ENCODE measurements at places on chromosomes 1 and 21.

- no peaks in the 10 kb centered on the region for H3K36me3 ChIP-seq
- DNase-seq, result no peak
- H3K4me1 ChIP-seq, result peaks cover 7% of the 10 kb centered on the region
Observed at GRCh38 chr1:228164561-228165371, 838 bp upstream of the IBA57 start.

DNA sequence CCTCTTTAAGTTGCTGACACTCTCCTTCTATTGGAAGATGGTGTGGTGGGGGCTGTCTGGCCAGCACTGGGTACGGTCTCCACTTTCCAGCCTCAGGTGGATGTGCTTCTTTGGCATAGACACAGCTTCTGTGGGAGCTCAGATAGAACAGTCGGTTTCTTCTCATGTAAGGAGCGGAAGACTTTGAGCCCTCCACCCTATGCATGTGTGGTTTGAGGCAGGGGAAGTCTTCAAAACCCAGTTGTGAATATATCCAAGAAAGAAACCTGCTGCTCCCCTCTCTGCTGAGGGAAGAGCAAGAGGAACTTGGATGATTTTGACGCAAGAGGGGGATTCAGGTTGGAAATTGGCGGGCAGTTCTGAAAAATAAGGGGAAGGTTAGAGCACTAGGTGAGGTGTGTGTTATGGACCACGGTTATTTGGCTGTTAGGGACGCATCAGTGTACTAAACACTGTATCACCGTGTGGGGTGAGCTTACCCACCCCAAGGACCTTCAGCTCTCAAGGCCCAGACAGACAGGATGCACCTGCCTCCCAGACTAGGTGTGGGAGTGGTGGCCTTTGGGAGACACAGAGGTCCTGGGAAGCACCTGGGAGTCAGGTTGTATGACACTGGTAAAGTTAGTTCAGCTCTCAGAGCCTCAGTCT is 36.2 kb downstream of the IL6R start:
- no peak overlapping the region for H3K4me3 ChIP-seq
- no peaks in the 10 kb centered on the region for H3K36me3 ChIP-seq
- H3K27ac ChIP-seq, result no peak overlapping the region
- H3K27me3 ChIP-seq, result no peaks in the 10 kb centered on the region
- DNase-seq, result no peak

- H3K27ac ChIP-seq, result no peak overlapping the region
- no peak overlapping the region for H3K4me3 ChIP-seq
- no peak for DNase-seq
- peaks cover 2% of the 10 kb centered on the region for H3K36me3 ChIP-seq
- no peaks in the 10 kb centered on the region for H3K27me3 ChIP-seq
- H3K4me1 ChIP-seq, result peaks cover 3% of the 10 kb centered on the region
Observed at GRCh38 chr1:88730132-88730675, 46.1 kb downstream of the PKN2 start.

- no peak for DNase-seq
- H3K4me3 ChIP-seq, result no peak overlapping the region
- H3K4me1 ChIP-seq, result no peaks in the 10 kb centered on the region
- no peak overlapping the region for H3K27ac ChIP-seq
Observed at GRCh38 chr21:41068967-41069642, 98.9 kb upstream of the BACE2 start.

DNA sequence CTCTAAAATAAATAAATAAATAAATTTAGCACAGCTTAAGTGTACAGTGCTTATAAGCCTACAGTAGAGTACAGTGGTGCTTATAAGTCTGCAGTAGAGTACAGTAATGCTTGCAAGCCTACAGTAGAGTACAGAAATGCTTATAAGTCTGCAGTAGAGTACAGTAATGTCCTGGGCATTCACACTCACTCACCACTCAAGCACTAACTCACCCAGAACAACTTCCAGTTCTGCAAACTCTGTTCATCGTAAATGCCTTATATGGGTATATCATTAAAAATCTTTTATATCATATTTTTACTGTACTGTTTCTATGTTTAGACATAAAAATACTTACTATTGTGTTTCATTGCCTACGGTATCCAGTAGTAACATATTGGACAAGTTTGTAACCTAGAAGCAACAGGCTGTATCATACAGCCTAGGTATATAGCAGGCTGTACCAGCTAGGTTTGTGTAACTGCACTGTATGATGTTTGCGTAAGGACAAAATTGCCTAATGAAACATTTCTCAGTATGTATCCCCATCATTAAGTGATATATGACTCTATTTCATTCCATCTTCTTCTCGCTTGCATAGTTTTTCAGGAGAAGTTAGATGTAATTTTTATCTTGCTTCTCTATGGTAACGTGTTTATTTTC is 14.0 kb upstream of the S100B start:
- no peaks in the 10 kb centered on the region for H3K36me3 ChIP-seq
- no peaks in the 10 kb centered on the region for H3K27me3 ChIP-seq
- H3K4me3 ChIP-seq, result no peak overlapping the region
- H3K27ac ChIP-seq, result no peak overlapping the region
- H3K4me1 ChIP-seq, result peaks cover 7% of the 10 kb centered on the region
- no peak for DNase-seq

DNA sequence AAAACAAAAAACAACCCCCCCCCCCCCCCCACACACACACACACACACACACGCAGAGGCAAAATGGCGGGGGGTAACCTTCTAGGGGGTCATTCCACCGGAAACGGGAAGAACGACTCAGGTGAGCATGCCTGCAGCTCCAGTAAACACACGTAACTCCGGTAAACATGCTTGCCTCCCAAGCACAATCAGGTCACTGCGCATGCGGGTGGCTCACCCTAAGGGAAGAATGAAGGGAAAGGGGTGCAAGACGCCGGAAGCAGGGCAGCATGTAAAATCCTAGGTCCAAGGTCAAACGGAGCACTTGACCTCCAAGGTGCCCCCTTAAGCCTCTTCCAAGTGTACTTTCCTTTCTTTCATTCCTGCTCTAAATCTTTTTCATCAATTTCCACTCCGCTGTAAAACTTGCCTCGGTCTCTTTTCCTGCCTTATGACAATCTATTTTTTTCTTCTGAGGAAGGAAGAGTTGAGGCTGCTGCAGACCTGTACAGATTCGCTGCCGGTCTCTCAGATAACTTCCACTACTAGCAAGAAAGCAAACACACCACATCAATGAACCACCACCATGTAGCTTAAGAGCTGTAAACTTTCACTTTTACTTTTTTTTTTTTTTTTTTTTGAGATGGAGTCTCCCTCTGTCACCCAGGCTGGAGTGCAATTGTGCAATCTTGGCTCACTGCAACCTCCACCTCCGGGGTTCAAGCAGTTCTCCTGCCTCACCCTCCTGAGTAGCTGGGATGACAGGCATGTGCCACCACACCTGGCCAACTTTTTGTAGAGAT is 21.0 kb upstream of the CBR3 start:
- H3K4me1 ChIP-seq, result peaks cover 7% of the 10 kb centered on the region
- no peaks in the 10 kb centered on the region for H3K27me3 ChIP-seq
- no peak overlapping the region for H3K27ac ChIP-seq
- no peak for DNase-seq

DNA sequence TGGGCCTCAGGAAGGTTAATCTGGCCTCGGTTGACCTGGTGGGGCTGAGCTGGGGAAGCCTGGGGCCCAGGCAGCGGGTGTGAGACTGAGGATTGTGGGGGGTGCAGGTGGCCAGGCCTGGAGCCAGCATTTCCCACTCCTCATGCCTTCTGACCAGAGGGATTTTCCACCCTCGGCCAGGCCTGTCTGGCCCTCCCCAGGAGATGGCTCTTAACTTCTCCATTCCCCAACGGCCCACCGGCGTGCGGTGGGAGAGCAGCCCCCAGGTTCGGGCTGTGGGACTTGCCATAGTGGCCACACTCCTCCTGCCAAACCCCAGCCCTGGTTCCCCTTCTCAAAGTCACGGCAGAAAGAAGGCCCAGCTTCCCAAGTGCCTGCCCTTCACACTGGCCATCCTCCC is 126.5 kb upstream of the RUNX3 start:
- peaks cover 5% of the 10 kb centered on the region for H3K27me3 ChIP-seq
- H3K4me3 ChIP-seq, result no peak overlapping the region
- DNase-seq, result no peak
- H3K36me3 ChIP-seq, result no peaks in the 10 kb centered on the region
- no peaks in the 10 kb centered on the region for H3K4me1 ChIP-seq

DNA sequence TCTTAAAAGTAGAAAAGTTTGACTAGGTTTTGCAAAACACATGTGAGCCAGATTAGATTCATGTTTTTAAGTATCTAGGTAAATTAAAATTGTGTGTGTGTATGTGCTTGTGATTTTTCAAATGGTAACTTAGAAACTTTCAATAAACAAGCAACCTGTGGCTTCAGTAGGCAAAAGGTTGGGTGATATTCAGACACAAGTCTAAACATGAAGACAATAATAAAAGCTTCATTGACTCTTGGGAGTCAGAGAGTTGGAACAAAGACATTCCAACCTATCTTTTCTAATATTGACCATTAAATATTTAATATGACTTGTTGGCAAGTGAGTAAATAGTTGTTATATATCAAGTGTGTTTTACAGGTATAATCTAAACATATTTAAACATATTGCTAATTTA is 1049.6 kb upstream of the ADGRL4 start:
- no peak for DNase-seq
- no peak overlapping the region for H3K4me3 ChIP-seq
- H3K27ac ChIP-seq, result no peak overlapping the region

DNA sequence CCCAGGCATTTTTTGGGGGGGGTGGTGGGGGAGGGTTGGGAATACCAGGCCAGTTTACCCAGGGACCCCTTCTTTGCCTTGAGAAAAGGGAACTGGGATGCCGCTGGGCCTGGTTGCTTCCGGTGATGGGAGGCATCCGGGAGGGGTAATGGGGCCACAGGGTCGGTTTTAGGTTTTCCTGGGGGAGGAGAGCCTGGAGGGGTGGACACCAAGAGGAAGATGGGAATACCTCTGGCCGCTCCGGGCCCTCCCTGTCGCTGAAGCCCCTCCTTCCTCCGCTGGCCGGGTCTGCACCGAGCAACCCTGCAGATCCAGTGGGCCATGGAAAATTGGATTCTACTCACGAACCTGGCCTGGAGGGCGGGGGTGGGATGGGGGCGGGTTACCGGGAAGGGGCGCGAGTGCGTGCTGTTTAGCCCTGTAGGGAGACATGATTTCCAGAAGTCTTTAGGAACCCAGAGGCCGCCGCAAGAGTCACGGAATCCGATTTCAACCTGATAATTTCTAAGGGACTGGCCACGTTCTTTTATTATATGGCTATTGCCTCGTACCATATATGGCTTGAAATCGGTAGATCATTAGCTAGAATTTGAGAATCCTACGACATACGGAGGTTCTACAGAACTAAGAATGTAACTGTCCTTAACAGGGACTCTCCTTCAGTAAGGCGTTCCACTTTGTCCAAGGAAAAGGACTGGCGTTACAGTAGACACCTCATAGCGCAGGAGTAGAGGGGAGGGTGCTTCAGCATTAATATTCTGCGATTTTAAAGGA is 749 bp downstream of the AKIRIN1 start:
- peak overlapping the region; percentile 100 for H3K4me3 ChIP-seq
- H3K27ac ChIP-seq, result peak overlapping the region; percentile 55
- H3K4me1 ChIP-seq, result no peaks in the 10 kb centered on the region
- no peak for DNase-seq
- H3K36me3 ChIP-seq, result peaks cover 11% of the 10 kb centered on the region

DNA sequence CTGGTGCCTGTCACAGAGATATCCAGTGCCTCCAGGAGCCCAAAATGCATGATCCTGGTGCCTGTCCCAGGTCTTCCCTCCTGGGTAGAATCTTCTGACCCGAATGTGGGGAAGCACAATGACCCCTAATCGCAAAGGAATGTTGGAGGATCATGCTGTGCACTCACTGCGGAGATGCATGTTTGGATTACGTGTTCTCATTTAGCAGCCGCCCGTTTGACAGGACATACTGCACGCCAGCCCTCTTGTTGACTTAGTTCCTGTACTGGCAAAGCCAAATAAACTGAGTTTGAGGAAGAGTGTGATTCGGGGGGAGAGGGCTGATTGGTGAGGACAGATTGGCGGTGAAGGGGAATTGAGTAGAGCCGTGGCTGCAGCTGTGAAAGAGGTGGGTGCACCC is 85.9 kb upstream of the SIM2 start:
- no peak for DNase-seq
- peaks cover 4% of the 10 kb centered on the region for H3K27me3 ChIP-seq
- no peaks in the 10 kb centered on the region for H3K36me3 ChIP-seq
- H3K4me3 ChIP-seq, result no peak overlapping the region

- no peak for DNase-seq
- H3K27ac ChIP-seq, result no peak overlapping the region
- no peaks in the 10 kb centered on the region for H3K36me3 ChIP-seq
- no peaks in the 10 kb centered on the region for H3K27me3 ChIP-seq
- no peak overlapping the region for H3K4me3 ChIP-seq
- H3K4me1 ChIP-seq, result no peaks in the 10 kb centered on the region
Observed at GRCh38 chr1:192914092-192914491, 105.3 kb downstream of the RGS2 start.

GRCh38 chr1:53896635-53897229 is 2.7 kb downstream of the DIO1 start:
- H3K27me3 ChIP-seq, result no peaks in the 10 kb centered on the region
- H3K4me1 ChIP-seq, result no peaks in the 10 kb centered on the region
- no peak for DNase-seq
- no peaks in the 10 kb centered on the region for H3K36me3 ChIP-seq
- no peak overlapping the region for H3K4me3 ChIP-seq

DNA sequence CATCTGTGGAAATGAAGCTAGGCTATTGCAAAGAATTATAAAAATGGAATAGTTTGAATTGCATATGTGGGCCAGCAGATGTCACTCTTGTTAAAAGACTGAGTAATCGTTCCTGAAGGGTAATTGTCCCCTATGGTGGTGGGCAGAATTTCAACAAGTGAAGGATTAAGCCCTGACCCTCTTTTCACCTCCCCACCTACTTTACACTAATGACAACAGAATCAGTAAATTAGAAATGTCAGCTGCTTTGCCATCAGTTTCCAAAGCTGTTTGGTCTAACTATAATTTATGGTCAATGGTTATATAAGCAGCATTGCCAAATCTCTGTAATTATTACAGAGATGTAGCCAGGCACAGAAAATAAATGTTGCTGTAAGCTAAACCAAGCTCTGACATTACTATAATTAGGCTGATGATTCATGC is 898.6 kb downstream of the AMY1C start:
- H3K27ac ChIP-seq, result no peak overlapping the region
- H3K4me1 ChIP-seq, result no peaks in the 10 kb centered on the region
- no peaks in the 10 kb centered on the region for H3K36me3 ChIP-seq
- no peaks in the 10 kb centered on the region for H3K27me3 ChIP-seq

- no peak overlapping the region for H3K4me3 ChIP-seq
- H3K4me1 ChIP-seq, result no peaks in the 10 kb centered on the region
- DNase-seq, result no peak
- no peaks in the 10 kb centered on the region for H3K27me3 ChIP-seq
Observed at GRCh38 chr1:179105393-179105792, 23.5 kb downstream of the TOR3A start.

DNA sequence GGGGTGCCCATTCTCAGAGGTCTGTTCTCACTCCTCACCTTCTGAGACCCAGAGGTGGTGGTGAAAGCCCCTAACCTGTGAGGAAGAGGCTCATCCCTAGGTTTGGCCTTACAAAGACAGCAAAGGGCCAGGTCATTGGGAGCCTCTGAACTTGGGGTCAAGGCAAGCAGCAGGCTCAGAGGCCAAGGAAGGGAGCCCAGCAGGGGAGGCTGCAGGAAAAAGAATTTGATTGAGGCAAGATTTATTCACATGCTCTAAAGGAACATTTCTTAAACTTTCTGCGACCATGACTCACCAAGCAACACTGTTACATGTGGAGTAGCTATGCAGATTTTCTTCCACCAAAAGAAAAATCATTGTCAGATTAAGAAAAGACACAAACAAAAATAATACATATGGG is 132.5 kb upstream of the SYT6 start:
- no peak overlapping the region for H3K4me3 ChIP-seq
- no peak for DNase-seq
- H3K27ac ChIP-seq, result no peak overlapping the region
- H3K36me3 ChIP-seq, result no peaks in the 10 kb centered on the region
- H3K27me3 ChIP-seq, result no peaks in the 10 kb centered on the region

All from GM12878 (cell line).